Inflammatory macrophage (primary cell): ENCODE measurements at places on chromosomes 16 and 17.

DNA sequence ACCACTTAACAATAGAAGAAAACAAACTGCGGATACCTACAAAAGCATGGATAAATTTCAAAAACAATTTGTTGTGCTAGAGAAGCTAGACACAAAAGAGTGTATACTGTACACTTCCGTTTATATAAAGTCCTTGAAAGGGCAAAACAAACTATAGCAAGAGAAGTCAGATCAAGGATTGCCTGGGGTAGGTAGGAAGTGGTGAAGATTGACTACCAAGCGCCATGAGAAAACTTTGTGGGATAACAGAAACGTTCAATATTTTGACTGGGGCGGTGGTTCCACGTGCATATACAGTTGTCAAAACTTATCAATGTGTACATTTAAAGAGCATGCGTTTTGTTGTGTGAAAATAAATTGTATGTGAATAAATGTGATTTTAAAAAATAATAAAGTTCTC is 55.6 kb upstream of the CCL2 start:
- DNase-seq: no peak

DNA sequence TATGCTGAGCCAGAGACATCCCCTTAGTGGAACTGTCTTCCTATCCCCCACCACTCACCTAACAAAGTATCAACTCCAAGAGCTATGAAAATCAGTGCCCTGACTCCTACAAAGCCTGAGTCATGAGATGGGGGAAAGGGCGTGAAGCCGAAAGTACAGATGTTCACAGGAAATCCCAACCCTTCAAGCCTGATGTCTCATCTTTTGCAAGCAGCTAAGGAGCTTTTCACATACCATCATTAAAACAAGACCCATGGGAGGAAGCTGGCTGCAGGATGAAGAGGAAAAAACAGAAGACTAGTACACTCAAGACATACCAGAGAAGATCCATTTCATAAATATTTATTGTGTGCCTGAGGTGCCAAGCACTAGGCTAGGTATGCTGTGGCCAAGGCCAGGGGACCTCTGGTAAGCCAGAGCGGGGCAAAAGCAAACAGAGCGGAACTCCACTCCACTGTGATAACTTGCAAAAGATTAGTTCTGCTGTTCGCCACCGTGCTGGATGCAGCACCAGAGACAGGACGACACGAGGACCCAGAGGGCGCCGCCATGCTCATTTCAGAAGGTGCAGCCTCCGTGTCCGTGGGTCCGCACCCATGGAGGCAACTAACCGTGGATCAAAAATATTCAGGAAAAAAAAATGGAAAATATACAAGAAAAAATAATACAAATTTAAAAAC is 4.5 kb upstream of the MNT start:
- DNase-seq: peak; percentile 72

- no peak for DNase-seq
Measured at GRCh38 chr16:81212830-81213465, 25.5 kb upstream of the BCO1 start.

- no peak for DNase-seq
Measured at GRCh38 chr17:79932451-79933306, 93.4 kb upstream of the CBX4 start.

GRCh38 chr16:66979011-66979717 is 9.2 kb upstream of the CES4A start:
- DNase-seq: peak; percentile 83

DNA sequence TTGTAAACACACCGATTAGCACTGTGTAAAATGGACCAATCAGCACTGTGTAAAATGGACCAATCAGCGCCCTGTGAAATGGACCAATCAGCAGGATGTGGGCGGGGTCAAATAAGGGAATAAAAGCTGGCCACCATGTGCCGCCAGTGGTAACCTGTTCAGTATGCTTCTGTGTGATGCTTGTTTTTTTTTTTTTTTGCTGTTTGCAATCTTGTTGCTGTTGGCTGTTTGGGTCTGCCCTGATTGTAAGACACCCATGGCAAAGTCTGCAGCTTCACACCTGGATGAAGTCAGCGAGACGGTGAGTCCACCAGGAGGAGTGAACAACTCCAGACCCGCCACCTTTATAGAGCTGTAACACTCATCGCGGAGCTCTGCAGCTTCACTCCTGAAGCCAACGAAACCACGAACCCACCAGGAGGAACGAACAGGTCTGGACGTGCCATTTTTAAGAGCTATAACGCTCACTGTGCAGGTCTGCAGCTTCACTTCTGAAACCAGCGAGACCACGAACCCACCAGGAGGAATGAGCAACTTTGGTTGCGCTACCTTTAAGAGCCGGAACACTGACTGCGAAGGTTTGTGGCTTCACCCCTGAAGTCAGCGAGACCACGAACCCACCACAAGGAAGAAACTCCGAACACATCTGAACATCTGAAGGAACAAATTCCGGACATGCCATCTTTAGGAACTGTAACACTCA is 85.0 kb upstream of the MED9 start:
- no peak for DNase-seq

DNA sequence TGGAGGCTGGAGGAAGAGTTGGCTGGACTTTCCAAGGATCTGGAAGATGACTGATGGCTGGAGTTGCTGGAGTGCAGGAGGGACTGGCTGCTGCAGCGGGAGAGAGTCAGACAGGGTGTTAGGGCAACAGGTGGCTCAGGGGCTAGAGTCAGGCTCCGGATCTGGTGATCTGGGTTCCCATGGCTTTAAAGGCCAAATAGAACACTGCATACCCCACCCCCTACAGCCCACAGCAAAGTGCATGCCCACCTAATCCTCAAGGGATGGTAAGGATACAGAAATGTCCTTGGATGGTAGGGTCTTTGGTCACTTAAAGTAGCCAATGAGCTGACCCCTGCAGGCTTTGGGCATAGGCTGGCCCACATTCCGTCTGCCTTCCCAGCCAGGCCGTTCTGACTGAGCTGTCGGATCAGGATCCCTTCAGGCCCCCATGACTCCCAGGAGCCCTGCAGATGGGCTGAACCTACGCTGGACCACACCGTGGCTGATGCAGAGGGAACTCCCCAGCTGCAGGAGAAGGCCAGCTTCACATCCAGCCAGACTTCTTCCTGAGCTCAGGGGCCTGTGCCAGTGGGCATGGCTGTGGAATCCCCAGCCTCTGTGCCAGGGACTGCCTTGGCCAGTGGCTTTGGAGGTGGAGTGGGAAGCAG is 13.9 kb downstream of the TNS4 start:
- no peak for DNase-seq

DNA sequence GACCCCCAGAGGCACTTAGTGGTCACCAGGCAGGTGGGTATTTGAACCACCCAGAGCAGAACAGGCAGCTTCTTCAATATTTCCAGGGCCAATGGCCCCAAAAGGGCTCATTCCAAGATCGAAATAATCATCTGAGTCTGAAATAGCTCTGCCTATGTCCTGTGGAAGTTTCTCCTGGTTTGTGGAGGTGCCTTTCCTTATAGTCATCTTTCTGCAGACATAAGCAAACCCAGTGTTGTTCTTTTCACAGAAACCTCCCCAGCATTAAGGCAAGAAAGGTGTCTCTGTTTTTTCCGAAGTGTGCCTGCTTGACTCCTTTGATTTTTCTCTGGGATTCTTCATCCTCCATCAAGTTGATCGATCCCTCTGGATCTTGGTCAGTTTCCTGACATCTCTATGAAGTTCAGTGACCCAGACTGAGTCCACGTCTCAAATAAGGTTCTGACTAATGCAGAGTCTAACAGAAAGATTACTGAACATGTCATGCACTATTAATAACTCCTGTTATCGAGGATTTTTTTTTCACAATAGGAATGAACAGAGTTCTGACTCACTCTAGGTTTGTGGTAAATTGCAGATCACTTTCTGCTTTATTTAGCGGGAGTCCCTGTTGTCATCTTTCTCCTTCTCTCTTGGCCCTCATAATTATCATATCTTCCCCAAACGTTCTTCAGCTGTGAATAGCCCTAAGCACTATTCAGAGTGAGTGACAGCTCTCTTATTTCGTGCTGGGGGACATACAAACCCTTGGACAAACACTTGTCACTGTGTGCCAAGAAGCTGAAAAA is 1.5 kb downstream of the LRRC3C start:
- DNase-seq: peak; percentile 65

DNA sequence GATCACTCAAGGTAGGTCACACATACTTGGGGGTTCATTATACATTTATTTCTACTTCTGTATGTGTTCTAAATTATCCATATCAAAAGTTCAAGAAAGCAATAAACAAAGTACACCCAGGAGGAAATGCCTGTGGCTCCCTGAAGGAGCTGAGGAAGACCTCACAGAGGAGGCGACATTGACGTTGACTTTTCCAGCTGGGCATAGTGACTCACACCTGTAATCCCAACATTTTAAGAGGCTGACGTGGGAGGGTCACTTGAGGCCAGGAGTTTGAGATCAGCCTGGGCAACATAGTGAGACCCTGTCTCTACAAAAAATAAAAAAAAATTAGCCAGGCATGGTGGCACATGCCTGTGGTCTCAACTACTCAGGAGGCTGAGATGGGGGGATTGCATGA is 16.3 kb downstream of the ITGAD start:
- no peak for DNase-seq

- DNase-seq: no peak
Measured at GRCh38 chr16:68776821-68777485, 39.9 kb downstream of the CDH1 start.

DNA sequence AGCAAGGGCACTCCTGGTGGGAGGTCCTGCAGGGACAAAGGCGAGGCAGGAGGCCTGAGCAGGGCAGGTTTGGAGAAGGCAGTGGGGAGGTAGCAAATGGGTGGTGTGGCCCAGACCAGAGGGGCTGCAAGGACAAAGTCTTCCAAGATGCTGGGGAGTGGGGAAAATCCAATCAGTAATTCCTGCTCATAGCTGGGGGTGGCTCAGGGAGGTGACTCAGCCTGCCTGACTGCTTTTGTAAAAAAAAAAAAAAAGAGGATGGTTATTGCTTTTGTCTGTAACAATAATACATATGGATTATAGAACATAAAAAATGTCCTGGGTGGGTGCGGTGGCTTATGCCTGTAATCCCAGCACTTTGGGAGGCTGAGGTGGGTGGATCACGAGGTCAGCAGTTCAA is 5.2 kb downstream of the IL34 start:
- no peak for DNase-seq

DNA sequence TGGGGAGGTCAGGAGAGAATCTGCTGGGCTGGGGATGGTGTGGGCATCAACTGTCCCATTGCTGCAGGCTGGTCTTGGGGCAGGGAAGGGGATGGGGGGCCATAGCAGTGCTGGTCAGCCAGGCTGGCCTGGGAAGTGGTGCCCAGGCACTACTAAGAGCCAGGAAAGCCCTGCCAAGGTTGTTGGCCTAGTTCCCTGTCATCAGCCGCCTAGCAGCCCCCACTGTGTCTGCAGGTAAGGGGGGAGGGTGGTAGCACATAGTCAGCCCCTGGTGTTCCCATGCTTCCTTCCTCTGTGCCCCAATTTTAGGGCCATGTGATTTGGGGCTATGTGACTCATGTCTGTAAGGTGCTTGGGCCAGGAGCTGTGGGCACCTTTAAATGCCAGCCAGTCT is 17.8 kb downstream of the GJD3 start:
- DNase-seq: no peak

DNA sequence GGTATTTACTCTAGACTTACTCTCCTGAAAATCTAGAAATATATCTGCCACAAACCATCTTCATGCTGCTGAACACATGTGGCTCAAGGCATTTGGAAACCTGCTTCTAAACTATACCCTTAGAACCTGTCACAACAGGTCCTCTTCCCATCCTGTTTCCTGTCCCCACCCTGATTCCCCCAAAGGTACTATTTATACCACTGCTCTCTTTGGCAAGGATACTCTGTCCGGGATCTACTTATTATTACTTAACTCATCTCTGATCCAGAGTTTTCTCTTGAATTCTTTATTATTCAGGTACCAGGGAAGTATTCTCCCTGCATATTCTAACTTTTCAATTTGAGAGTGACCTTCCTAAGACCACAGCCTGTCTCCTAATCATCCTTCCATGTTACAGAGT is 33.4 kb downstream of the TRAF4 start:
- no peak for DNase-seq

DNA sequence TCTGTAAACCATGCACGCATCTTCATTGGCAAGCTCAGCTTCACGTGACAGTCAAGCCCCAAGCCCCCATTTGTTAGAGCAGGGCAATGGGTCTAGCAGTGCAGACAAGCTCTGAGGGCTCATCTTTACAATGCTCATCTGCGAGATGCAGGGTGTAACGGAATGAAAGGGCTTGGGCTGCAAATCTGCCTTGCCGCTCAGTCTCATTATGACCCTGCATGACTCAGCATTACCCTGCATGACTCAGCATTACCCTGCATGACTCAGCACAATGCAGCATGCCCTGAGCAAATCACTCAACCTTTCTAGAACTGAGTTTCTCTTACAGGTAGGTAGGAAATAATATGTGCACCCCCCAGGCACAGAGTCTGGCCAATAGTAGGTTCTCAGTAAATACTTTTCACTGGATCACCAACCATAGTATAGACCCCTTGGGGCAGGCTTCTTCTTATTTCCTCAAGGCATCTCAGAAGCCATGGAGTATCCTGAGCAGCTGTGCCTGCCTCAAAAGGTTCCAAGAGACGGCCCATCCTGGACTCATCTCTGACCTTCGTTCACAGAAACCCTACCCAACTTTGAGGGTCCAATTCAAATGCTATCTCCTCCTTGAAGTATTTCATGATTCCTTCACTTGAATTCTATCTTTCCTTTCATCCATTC is 391.3 kb upstream of the CDH5 start:
- DNase-seq: no peak

- no peak for DNase-seq
Measured at GRCh38 chr16:85127379-85127723, 15.1 kb upstream of the CIBAR2 start.

- DNase-seq: no peak
Measured at GRCh38 chr17:69978056-69978646, 96.9 kb upstream of the KCNJ16 start.

DNA sequence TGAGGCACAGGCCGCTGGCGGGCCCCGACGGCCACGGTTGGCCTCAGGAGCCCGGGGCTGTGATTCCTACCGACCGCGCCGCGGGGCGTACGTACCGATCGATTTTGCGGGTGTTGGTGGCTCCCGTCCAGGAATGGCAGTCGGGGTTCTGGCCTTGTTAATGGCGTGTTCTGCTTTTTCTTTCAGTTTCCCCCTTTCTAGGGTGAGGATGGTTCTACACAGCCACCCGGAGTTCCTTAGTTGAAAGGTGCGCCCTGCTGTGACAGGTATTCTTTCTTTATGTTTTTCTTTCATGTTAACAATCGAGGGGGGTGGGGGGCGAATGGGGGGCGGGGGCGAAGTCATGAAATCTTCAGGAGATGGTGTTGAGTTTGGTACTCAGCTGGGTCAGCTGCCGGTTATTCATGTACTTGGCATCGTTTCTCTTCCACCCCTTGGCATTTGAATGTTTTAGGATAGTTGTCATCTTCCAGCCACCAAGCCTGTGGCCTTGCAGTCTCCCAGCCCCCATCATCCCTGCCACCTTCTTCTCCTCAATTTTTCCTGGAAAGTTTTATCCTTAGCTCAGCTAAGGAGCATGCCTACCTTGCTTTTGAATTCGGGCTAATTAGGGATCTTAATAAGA is 802 bp downstream of the CYLD start:
- peak; percentile 40 for DNase-seq

DNA sequence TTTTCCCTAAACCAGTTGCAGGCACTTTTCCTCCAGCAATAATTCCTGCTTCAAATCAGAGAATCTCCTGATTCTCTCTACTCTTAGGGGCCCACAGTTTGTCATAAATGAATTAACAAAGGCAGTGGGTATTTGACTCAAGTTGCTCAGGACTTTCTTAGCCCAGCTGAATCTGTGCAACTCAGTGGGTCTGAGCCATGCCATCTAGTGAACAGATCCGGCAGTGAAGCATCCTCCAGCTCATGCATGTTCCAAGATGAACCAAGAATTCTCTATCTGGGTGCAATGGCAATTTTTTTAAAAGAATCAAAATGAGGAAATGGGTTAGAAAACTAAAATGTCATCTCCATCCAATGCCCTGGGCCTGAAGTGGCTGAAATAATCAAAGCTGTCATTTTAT is 575.2 kb upstream of the CDH11 start:
- no peak for DNase-seq
